ENCODE measurements at places on chromosomes 5 and 9.

- no peak for DNase-seq
Observed at GRCh38 chr5:81344736-81345135, 43.3 kb downstream of the ZCCHC9 start.

DNA sequence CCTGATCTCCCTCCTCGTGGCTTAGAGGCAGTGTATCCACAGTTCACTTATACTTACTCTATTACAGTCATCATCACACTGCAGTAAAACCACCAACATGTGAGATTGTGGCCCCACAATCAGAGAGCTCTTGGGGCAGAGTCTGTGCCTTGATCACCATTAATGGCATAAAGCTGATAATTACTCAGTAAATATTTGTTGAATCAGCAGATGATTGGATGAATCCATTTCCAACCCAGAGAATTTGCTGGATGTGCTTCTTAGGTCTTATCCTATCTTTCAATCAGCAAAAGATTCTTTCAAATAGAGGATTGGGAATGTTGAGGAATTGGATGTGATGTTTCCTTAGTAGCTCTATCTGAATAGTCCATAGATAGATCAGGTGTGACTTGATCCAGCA is 88.8 kb upstream of the PITX1 start:
- DNase-seq = no peak

- no peak for DNase-seq
Observed at GRCh38 chr9:1236061-1236460, 185.9 kb downstream of the DMRT2 start.

- no peak for DNase-seq
Observed at GRCh38 chr5:131423056-131423455, 159.2 kb downstream of the CDC42SE2 start.

GRCh38 chr5:155689406-155689805 is 637.6 kb upstream of the SGCD start:
- no peak for DNase-seq

- DNase-seq = no peak
Observed at GRCh38 chr5:131129306-131129705, 35.8 kb downstream of the HINT1 start.

DNA sequence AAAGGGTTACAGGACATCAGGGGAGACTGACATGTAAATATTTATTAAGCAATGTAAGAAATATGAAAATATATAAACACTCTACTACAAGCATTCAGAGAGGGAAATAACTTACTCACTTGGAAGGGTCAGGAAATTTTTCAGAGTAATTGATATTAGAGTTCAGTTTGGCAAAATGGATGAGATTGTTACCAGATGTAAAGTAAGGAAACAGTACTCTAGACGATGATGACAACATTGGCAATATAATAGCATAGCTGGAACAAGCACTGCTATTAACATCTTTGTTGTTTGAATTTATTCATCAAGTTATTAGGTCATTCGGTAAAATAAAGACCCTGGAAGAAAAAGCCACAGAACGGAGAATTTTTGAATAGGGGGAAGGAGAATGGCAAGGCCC is 49.1 kb downstream of the GNA14 start:
- no peak for DNase-seq
